ENCODE measurements at places on chromosomes 4 and X. TPM values are rescaled to one million over a fixed set of nuclear protein-coding genes. Genes with fewer than 3 reads are reported as not detected.
A peak's percentile ranks its signal among the peaks of the same experiment; 100 is the strongest.

- DNase-seq: no peak
Measured at GRCh38 chr4:911221-911751, 20.8 kb downstream of the GAK start.

DNA sequence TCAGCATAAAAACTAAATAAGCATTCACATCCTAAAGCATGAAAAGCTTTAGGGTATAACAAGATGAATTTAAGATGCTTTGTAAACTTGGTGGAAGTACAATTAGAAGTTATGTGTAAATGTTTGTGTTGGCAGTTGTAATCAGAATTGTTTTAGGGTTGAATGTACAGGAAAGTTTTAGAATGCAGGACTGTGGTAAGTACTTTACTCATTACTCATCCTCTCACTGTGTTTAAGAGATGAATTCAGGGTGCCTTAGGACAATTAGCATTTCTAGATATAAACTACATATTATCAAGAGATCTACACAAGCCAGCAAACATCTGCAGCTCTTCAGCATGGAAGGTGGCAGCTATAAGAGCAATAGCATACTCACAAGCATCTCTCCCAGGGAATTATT, 77.5 kb upstream of the ELOVL6 start:
- DNase-seq: no peak

GRCh38 chr4:126057371-126057770, 742.6 kb downstream of the FAT4 start:
- no peak for DNase-seq

DNA sequence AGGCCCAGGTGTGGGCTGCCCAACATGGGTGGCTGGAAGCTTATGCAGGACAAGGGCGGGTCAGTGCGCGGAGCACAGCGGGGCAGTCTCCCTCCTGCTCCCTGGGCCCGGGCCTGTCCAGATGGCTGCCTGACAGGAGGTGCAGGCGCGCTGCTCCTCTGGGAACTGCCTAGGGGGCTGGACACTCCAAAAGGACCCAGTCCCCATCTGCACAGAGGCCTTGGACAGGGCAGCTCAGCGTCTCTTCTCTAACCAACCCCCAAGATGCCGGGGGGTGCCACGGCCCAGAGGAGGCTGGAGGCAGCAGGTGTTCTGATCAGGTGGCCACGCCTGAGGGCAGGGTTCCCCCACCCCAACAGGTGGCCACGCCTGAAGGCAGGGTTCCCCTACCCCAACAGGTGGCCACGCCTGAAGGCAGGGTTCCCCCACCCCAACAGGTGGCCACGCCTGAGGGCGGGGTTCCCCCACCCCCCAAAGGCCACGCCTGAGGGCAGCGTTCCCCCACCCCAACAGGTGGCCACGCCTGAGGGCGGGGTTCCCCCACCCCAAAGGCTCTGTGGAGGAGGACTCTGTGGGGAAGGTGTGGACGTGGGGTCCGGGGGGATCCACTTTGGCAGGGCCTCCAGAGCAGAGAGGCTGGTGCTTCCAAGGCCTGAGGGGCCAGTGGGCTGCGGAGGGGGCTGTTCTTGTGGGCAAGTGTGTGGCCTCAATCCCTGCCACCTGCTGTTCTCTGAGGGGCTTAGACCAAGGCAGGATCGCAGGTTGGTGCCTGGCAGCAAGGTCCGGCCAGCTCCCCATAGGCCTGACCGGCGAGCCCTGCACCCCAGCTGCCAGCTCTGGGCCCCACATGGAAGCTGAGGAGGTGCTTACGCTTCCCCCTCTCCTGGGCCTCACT, 36.1 kb downstream of the CPLX1 start:
- no peak for DNase-seq

- DNase-seq: no peak
Measured at GRCh38 chr4:138405466-138405891, 163.3 kb upstream of the SLC7A11 start.

DNA sequence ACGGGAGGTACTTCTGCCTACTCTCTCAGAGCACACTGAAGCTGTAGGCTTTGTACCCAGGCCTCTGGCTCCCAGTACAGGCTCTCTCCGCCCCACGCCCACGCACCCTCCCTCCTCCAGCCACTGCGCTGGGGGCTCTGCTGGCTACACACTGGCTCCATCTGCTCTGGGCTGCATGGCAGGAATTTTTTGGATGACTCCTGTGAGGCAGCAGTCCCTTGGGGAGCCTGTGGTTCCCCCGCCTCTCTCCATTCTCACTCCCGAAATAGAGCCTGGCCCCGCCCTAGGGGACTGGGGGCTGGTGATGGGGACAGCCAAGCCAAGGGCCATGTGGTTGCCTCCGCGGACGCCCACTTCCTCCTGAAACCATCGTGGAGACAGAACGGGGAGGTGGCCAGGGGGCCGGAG, 58.1 kb upstream of the ADRA2C start:
- peak; percentile 99 for DNase-seq

GRCh38 chrX:4397471-4397870, 684.0 kb upstream of the PRKX start:
- no peak for DNase-seq

DNA sequence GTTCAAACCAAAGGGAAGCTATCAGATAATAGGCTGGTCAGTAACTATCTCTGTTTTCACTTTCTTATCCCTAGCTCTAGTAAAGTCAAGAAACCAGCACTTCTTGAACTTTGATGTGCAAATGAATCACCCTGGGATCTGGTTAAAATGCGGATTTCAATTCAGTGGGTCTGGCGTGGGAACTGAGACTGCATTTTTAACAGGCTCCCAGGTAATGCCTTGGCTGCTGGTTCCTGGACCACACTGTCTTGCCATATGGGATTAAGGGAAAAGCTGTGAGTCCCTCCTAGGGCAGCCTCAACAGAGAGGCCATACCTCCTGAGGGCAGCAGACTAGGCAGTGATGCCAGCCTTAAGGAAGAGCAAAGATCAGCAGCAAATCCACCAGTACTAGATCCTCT, 1.7 kb downstream of the RNF175 start:
- no peak for DNase-seq

GRCh38 chrX:110043506-110043905, 40.6 kb downstream of the TMEM164 start:
- no peak for DNase-seq

- no peak for DNase-seq
Measured at GRCh38 chr4:84530454-84530853, 31.4 kb upstream of the NKX6-1 start.

- DNase-seq: no peak
Measured at GRCh38 chrX:118553042-118553710, 57.6 kb downstream of the DOCK11 start.

DNA sequence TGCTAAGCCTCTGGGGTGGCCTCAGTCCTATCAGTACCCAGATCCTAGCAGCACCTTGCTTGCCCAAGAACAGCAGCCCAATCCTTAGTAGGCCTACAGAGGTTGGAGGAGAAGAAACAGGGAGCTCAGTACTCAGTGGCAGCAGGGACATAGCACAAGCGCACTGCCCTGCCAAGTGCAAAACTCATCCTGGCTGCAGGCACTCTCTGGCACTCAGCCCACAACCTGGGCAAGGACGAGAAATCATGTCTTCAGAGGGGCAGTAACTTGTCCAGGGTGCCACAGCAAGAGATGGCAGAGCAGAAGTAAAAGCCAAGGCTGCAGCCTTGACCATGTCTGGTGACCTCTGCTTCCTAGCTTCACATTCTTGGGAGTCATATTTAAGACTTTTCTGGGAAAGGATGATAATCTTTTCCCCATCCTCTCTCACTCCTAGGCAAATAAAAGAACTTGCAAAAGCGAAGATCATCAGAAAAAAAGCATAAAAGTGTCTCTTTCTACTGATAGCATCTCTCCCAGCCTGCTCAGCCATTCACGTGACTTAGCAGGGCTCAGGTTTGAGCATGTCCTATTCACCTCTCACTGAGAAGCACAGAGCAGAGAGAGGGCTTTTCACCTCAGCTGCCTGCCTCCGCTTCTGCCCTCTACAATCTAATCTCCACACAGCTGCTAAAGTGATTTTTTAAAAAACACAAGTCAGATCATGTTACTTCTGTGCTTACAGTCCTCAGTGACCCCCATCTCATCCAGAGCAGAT, 37.2 kb upstream of the MAGEA4 start:
- DNase-seq: no peak

DNA sequence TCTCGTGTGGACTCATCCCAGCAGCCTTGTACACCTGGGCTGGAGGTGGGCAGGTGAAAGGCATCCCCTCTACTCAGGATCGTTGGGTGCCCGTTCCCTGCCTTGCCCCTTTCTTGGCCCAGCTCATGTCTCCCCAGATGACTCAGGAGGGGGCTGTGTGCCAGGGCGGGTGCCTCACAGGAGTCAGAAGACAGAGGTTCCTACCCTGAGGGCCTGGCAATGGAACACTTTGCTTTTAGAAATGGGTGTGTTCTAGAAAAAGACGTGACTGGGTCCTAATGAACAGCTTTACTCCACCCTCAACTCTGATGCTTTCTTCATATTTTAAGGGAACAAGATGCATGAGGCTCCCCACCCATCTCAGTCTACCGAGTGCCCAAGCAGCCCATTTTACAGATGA, 22.5 kb upstream of the TRIM2 start:
- DNase-seq: no peak

- peak; percentile 61 for DNase-seq
Measured at GRCh38 chr4:85929961-85930665, 429.7 kb downstream of the MAPK10 start.

CFP gene
- 0.08 TPM for total RNA-seq

GLA gene
- 23.7 TPM for total RNA-seq

BBS12 gene
- total RNA-seq: 7.8 TPM

LONRF3 gene
- 1.8 TPM for total RNA-seq

DCLK2 gene
- total RNA-seq: 21.5 TPM

SYP gene
- total RNA-seq: 1.8 TPM

Data from myocyte (in vitro differentiated cells).